ENCODE measurements at places on chromosomes 2 and 18. TPM values are rescaled to one million over a fixed set of nuclear protein-coding genes. Genes with fewer than 3 reads are reported as not detected.

Gene ASB18
- not detected for total RNA-seq

DNA sequence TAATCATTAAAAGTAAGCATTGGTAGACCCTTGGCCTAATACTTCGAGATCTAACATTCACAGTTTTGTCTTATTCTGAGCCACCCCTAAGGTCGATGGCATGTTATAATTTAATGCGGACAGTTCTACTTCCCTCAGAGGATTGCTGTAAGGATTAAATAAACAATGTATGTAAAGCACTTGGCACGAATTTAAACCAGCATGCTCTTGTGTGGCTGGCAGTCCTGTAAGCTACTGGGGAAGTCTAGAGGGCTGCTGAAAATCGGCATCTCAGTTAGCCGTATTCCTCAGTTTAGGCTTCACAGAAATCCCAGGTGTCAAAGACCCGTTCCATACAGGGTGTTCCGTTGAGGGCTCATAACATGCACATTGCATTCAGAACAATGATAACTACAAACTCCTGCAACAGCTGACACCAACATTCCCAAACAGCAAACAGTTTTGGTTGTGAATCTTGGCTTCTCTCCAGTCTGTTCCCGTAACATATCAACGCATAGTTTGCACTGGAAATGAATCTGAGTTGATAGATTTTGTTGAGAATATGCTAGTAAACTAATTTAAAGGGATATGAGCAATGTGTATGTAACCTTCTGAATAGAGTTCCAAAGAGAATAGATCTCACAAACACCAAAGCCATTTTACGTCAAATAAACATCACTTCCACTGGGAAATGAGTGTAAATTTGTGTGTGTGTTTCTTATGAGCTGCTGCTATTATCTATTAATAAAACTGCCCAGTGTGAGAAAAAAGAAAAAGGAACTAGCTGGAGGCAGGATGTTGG is 52.2 kb upstream of the ACKR3 start:
- no peak for DNase-seq

DNA sequence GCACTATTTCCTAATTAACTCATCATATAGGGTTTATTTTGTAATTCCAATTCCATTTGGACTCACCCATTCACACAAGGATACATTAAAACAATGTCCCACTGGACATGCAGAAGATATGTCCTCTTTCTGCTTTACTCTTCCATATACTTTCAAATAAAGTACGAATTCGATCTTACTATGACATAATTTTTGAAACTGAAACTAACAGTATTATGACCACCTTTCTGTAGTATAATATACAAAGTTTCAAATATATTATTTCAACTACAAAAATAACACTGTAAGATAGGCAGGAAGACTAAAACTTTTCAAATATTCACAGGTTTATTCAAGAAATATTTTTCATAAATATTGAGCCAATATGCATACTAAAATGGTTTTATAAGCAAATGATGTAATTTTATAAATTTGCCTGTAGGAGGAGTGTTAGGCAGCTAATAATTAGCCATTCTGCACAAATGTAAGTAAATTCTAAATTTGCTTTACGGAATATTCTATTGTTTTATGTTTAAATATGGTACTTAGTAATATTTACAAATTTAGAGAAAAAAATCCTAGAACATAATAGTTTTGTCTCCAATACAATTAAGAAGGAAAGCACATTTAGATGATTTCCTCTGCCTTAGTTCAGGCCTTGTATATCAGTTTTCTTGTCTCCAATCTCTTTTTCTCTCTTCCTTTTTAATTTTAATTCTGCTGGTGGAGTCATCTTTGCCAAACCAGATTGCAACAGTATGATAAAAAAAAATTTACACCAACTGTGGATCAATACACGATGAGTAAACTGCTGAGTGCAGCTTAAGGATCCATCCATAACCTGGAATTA is 85.9 kb downstream of the CERKL start:
- no peak for DNase-seq

GRCh38 chr18:26992926-26993325 is 127.4 kb upstream of the AQP4 start:
- no peak for DNase-seq

DNA sequence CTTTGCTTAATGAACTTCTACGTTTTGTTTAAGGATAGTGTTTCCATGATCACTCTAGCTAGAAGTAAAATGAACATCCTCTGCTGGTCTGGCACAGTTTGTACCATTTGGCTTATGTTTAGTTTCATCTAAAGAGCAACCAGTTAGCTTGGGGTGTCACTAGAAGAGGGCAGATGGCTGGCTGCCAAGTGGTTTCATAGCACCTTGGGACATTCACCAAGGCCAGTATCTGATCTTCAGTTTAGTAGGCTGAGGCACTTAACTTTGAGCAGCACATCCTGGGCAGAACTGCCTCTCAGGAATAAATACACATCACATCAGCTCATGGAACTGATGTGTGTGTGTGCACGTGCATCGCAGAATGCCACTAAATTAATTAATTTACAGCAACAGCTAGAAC is 68.4 kb downstream of the NXPH2 start:
- DNase-seq, result no peak

Measured in type B pancreatic cell (in vitro differentiated cells).